ENCODE measurements at places on chromosomes 12 and 14.
A peak's percentile ranks its signal among the peaks of the same experiment; 100 is the strongest.

GRCh38 chr14:63287666-63288483, 30.9 kb downstream of the GPHB5 start:
- no peak for DNase-seq

- DNase-seq, result no peak
These were observed 32.6 kb downstream of the PAPLN start for GRCh38 chr14:73269729-73270531.

GRCh38 chr14:90523544-90523943, 126.7 kb downstream of the CALM1 start:
- no peak for DNase-seq

DNA sequence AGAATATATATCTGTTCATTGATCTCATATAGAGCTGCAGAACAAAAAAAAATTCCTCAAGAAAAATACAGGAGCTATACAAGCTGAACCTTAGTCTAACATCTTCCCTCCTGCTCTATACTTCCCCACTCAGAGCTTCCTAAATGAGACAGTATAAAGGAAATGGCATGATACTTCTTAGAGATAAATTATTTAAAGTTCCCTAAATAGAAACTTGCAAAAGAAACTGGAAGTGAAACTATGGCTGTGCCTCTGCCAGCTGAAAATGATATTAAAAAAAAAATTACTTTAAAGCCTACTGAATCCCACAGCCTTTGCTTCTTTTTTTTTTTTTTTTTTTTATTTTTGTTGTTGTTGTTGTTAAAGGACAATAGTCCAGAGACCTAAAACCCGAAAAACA, 11.6 kb upstream of the NEK9 start:
- DNase-seq, result no peak

GRCh38 chr14:58297412-58297761, 968 bp upstream of the ARID4A start:
- no peak for DNase-seq

DNA sequence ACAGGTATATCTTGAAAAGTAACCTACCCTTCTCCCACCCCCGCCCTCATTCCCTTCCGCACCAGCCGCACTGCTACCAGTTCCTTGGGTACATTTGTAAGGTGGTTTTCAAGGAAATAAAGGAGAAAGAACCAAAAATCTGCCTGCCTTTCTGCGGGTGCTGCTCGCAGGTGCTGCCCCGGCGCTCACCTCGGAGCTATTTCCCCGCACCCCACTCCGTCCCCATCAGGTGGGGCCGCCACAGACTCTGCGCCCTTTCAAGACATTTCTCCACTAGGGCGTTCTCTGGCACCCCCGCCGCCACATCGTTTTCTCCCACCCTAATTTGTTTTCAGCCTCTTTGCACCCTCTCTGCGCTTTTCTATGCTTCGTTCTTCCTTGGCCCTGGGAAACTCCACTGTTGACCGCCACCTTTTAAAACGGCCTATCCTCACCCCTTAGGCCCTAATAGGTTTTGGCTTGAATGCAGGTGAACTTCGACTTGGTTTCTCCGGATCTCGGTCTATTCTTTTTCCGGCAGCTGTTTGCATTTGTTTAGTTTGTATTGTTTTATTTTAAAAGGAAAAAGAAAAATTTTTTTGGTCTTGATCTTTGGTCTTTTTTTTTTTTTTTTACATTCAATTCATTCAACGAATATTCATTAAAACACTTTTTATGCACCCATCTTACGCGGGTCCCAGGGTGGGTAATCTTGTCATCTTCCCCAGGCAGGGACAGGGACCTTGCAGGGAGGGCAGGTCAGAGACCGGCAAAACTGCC, 3.0 kb downstream of the VSX2 start:
- no peak for DNase-seq

- no peak for DNase-seq
These were observed 6.9 kb downstream of the DERA start for GRCh38 chr12:15918066-15918465.

GRCh38 chr14:59863806-59864525, 6.6 kb downstream of the RTN1 start:
- DNase-seq, result no peak

GRCh38 chr12:40672741-40673271, 19.4 kb upstream of the CNTN1 start:
- DNase-seq, result no peak

DNA sequence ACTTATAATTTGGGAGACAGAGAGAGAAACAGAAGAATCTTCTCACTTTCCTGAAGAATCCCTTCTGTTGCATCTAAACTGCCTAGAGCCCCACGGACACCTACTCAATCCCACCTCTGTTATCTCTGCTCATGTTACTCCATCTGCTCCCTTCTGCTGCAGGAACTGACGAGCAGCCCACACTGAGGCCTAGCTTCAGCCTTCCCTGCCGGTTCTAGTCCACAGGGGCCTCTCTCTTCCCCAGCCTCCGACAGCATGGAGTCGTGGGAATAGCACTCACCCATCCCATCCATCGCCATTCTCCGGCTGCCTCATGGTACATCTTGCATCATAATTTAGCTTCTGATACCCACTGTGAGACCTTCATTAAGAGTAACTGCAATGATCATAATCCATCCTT, 4.0 kb downstream of the RAB15 start:
- DNase-seq, result no peak

DNA sequence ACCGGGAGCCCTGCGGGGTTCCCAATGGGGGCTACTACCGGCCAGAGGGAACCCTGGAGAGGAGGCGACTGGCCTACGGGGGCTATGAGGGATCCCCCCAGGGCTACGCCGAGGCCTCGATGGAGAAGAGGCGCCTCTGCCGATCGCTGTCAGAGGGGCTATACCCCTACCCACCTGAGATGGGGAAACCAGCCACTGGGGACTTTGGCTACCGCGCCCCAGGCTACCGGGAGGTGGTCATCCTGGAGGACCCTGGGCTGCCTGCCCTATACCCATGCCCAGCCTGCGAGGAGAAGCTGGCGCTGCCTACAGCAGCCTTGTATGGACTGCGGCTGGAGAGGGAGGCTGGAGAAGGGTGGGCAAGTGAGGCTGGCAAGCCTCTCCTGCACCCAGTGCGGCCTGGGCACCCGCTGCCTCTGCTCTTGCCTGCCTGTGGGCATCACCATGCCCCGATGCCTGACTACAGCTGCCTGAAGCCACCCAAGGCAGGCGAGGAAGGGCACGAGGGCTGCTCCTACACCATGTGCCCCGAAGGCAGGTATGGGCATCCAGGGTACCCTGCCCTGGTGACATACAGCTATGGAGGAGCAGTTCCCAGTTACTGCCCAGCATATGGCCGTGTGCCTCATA, 9.7 kb downstream of the TNS2 start:
- no peak for DNase-seq

DNA sequence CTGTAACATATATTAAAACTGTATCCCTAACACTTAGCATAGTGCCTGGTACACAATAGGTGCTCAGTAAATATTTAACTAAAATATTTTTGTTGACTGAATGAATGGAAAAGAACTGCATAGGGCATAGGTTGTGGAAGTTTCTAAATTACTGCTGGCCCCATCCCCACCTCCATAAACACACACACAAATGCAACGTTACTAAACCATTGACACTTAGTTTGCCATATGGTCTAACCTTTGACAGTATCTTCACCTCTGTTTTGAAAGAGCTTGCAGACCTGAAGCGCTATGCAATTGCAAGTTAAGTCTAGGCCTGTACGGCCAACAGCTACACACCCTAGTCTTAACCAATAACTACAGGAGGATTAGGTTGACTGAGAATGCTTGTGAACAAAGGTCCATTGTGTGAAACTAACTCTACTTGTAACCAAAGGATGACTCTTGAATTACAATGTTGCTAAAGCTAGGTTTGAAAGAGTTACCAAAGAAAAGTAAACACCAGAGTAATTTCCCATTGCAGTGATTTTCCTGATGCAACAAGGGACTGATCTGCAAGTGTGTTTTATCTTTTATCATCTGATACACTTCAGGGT, 924 bp upstream of the MANSC1 start:
- no peak for DNase-seq

GRCh38 chr14:55586411-55586810, 6.4 kb downstream of the KTN1 start:
- DNase-seq, result no peak

- no peak for DNase-seq
These were observed 11.9 kb upstream of the LRP1-AS start for GRCh38 chr12:57159311-57159710.

- no peak for DNase-seq
These were observed 8.9 kb downstream of the DDHD1 start for GRCh38 chr14:53144244-53144643.

- no peak for DNase-seq
These were observed 82.6 kb downstream of the CCDC92 start for GRCh38 chr12:123889848-123890535.

GRCh38 chr12:96136725-96137378, 57.3 kb upstream of the ELK3 start:
- no peak for DNase-seq

DNA sequence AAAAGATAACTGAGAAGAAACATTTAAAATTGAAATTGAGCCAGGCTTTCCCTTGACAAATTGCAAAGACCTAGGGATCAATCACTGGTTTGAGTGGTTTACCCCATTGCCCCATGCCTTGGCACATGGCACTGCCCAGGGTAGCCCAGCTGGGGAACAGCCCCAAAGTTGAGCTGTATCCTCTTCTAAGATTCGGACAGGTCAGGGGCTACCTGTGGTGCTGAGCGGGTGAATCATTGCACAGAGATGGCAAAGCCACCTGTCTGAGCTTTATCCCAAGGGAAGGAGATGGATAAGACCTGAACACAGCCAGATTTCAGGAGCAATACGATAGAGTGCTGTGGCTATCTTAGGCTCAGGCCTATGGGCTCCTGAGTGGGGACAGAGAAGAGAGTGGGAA, 7.0 kb downstream of the IFI27L2 start:
- DNase-seq, result no peak

GRCh38 chr12:109714141-109714912, 702 bp downstream of the FAM222A start:
- peak; percentile 67 for DNase-seq

DNA sequence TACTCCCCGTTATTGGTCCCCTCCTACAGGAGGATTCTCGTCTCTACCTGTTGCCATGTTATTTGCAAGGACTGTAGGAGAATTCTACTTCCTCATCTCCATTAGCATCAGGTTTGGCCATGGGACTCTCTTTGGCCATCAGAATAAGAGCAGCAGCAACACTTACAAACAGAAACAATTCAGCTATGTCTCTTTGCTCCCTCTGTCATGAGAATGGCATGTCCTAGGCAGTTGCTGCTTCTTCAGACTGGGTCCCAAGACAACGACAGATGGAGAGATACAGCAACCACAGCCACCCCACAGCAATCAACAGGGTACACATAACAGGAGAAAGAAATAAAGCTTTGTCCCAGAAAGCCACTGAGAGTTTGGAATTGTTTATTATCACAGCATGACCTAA, 19.7 kb downstream of the SLC41A2 start:
- no peak for DNase-seq

DNA sequence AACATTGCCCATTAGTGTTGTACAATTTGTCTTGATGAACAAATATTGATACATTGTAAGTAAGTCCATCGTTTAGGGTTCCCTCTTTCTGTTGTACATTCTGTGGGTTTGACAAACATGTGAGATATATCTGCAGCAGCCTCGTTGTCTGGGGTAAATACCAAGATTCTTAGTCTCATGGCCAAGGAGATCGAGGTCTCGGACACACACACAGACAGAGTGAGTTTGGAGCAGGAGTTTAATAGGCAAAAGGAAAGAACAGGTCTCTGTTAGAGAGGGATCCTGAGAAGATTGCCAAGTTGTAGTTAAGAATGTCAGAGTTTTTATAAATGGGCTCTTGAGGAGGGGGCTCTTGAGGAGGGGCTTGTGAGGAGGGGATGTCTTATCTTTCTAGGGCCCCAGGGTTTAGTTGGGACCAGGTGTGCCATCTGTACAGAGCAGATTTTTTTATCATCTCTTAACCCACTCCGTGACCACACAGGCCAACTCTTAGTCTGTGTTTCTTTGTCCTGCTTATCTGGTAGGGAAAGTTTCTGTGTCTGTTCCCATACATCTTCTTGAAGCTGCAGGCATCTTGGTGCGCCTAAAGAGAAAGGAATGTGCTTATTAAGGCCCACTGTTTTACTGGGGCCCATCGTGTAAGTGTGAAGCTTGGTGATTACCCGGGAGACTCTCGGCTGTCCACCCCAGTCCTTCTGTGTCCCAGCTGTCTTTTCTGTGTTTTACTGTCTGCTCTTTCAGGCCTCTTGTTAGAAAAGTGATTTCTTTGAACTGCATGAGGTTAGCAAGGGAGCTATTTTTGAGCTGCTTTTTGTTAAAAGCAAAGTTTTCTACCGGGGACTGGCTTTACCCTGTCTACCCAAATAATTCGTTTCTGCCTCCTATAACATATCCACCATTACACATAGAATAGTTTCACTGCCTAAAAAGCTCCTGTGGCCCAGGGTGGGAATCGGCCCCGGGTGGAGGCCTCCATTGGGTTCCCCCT, 22.4 kb upstream of the CLEC2D start:
- DNase-seq, result no peak

GRCh38 chr12:64665514-64665913, 55.2 kb downstream of the RASSF3 start:
- no peak for DNase-seq

- DNase-seq, result no peak
These were observed 55.7 kb upstream of the BCL11B start for GRCh38 chr14:99327458-99328250.

GRCh38 chr12:126534495-126534894, 1469.3 kb downstream of the AACS start:
- no peak for DNase-seq

GRCh38 chr12:108833355-108833733, 24.0 kb downstream of the SSH1 start:
- no peak for DNase-seq

GRCh38 chr14:44767646-44768173, 194.0 kb downstream of the KLHL28 start:
- no peak for DNase-seq

- DNase-seq, result no peak
These were observed 158.0 kb downstream of the RIMBP2 start for GRCh38 chr12:130557886-130558765.

GRCh38 chr12:112097641-112098040, 10.9 kb downstream of the NAA25 start:
- no peak for DNase-seq

DNA sequence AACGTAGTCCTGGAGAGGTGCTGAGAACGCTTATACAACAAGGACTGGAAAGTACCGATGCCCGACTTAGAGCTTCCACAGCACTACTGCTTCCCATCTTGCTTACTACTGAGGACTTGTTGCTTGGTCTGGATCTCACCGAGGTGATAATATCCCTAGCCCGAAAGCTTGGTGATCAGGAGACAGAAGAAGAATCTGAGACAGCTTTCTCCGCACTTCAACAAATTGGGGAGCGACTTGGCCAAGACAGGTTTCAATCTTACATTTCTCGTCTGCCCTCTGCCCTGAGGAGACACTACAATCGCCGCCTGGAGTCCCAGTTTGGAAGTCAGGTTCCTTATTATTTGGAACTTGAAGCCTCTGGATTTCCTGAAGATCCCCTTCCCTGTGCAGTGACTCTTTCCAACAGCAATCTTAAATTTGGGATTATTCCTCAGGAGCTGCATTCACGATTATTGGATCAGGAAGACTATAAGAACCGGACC, 1.1 kb downstream of the TOGARAM1 start:
- DNase-seq, result no peak

GRCh38 chr14:71022012-71022869, 115.0 kb downstream of the PCNX1 start:
- no peak for DNase-seq

All from activated naive CD4-positive, alpha-beta T cell treated with anti-CD3 and anti-CD28 coated beads, Interleukin-2, amount 50 U/mL, for 16 hours (primary cell).